ENCODE measurements at places on chromosomes 12 and 14.

DNA sequence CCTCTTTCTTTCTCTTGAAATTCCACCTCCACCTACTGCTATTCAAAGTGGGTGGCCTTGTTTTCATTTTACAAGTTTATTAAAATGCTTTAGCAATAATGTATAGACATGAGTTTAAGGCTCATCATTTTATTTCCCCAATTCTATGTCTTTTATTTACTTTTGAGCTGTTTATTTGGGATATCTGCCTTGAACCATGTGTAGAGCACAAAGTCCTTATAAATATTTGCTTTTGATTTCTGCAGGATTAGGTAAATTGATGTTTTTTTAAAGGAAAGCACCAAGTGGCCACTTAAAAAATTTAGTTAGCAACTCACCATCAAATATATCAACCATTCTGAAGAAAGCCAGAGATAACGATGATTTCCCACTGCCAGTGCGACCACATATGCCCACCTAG, 39.8 kb upstream of the KCNJ8 start:
- DNase-seq = no peak

DNA sequence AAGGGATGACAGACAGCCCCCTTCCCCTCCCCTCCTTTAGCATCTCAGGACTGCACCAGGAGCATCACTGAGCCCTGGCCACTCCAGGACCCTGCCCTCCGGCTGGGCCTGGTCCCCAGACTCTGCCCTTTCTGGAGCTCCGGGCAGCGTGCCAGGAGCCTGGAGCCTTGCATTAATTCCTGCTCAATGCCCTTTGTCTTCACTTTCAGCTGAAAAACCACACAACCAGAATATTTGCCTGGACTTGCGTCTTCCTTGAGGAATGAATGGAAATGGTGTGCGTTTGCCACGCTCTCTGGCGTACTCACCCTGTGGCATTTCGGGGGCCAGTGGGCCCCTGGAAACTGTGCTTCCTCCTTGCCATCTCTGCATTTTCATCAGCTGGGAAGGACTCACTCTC, 8.5 kb upstream of the RFLNA start:
- DNase-seq = no peak

DNA sequence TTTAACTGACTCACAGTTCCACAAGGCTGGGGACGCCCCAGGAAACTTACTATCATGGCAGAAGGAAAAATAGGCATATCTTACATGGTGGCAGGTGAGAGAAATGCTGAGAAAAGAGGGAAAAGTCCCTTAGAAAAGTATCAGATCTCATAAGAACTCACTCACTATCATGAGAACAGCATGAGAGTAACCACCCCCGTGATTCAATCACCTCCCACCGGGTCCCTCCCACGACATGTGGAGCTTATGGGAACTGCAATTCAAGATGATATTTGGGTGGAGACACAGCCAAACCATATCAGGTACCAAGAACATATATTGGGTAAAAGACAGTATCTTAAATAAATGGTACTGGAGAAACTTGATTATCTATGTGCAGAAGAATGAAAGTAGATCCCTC, 100.3 kb upstream of the FAR2 start:
- no peak for DNase-seq

DNA sequence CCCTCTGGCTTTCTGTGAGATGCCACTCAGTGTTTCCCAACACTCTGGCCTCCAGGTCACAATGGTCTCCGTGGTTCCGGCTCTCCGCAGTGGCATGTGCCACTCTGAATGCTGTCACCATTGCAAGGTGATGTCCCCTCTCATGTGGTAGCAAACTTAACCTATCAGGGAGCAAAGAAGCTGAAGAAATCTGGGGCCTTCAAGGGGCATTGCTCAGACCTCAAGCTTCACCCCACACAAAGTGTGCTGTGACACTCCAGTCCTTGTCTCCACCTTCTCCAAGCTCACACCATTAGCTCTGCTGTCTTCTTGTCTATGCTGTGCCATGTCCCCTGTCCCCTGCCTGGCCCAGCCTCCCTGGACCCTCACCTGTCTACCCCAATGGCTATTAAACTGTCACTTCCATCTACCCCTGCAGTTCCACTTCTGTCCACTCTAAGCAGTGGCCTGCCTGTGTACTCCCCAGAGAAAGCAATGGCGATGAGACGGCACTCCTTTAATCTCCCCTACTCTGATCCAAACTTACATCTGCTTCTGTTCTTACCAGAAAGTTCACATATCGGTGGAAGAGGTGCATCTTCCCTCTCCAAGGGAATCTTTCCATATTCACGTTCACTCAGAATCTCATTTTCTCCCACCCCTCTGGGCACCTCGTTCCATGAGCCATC, 93.7 kb downstream of the DHRS2 start:
- DNase-seq = no peak

DNA sequence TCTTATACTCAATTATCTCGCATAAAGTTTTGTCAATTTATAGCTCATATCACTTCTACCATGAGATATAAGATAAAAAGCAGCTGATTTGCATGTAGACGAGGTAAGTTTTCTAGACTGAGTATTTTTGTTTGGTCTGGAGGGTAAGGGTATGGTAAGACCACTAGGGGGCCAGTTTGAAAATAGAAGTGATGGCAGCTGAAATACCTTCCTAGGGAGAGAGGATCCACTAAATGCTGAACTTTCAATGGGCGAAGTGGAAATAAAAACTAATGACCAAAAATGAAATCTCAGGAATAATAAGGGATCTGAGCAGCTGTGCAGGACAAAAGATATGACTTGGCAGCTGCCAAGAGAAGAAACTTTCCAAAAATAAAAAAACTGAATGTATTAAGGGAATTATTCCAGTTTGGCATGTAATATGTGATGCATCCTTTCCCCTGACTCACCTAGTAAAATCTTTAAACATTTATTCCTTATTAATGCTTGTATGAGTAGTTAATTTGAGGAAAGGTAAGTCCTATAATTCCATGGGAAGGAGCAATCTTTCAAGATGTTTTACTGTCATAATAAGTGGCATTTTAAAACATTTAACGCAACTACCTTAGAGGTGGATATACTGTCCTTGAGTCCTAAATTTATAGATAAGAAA, 754.5 kb downstream of the C12orf50 start:
- peak; percentile 43 for DNase-seq

DNA sequence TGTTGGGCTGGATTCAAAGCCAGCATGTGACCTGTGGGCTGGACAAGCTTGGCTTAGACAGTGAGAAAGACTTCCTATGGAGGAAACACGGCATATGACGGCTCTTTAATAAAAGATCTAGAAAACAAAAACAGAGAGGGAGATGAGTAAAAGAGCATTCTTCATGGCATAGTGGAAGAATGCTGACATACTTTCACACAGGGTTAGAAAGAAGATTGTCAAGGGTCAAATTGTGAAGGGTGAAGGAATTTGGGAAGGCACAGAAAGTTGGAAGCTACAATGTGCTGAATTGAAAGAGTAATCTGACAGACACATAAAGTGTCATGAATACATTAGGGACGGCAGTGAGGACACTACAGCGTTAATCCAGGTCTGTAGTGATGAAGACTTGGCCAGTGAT, 63.4 kb downstream of the GALNT4 start:
- no peak for DNase-seq

GRCh38 chr14:47541662-47542061, 133.7 kb downstream of the MDGA2 start:
- DNase-seq = no peak

- DNase-seq = no peak
Observed at GRCh38 chr14:54929556-54929955, 26.9 kb upstream of the GCH1 start.

GRCh38 chr12:87809916-87810315, 219.3 kb downstream of the C12orf50 start:
- no peak for DNase-seq

- DNase-seq = no peak
Observed at GRCh38 chr12:98559666-98560065, 33.8 kb upstream of the SLC25A3 start.

DNA sequence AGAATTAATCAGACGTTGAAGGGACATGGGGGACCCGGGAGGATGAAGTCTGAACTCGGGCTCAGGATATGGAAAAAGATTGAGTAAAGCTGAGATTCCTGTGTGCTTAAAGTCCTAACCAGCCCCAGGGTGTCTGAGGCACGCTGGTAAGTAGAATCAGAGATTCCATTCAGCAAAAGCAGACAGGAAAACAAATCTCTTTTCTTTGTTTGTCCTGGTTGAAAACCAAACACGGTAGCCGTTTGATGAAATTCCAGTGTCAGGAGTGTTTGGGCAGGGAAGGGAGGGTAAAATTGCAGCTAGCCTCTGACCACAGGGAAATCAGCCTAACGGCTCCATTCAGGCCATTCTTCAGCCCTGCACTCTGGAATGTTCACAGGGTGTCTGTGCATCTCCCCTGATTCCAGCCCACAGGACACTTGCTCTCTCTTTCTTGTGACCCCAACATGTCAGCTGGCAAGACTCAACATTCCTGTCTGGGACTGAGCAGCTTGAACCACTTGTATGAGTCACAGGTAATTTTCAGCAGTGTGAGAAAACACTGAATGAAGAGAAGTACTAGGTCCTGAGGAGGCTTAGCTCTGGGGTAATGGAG, 31.0 kb downstream of the NINJ2 start:
- no peak for DNase-seq

- no peak for DNase-seq
Observed at GRCh38 chr14:92645841-92646478, 102.5 kb downstream of the LGMN start.

DNA sequence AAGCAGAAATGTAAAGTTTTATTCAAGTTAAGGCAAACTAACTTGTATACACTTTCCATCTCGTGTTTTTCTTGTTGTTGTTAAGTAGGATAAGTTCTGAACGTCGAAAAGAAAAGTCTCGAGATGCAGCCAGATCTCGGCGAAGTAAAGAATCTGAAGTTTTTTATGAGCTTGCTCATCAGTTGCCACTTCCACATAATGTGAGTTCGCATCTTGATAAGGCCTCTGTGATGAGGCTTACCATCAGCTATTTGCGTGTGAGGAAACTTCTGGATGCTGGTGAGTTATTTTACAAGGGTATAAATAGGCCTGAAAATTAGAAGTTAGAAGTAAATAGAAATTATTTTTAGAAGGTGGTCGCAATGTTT, 25.0 kb downstream of the HIF1A start:
- peak; percentile 58 for DNase-seq

- DNase-seq = peak; percentile 48
Observed at GRCh38 chr12:130826151-130826801, 12.8 kb downstream of the STX2 start.

- DNase-seq = no peak
Observed at GRCh38 chr12:47017901-47018475, 61.4 kb upstream of the PCED1B start.

- no peak for DNase-seq
Observed at GRCh38 chr12:124008595-124008994, 35.6 kb downstream of the ZNF664 start.

- DNase-seq = no peak
Observed at GRCh38 chr12:42725809-42726208, 136.3 kb upstream of the PRICKLE1 start.

- no peak for DNase-seq
Observed at GRCh38 chr12:67545298-67545697, 103.2 kb upstream of the DYRK2 start.

- DNase-seq = peak; percentile 83
Observed at GRCh38 chr14:77593501-77593961, 22.9 kb downstream of the SPTLC2 start.

GRCh38 chr12:105995961-105996431, 142.8 kb downstream of the NUAK1 start:
- no peak for DNase-seq

- no peak for DNase-seq
Observed at GRCh38 chr12:85725991-85726390, 110.2 kb downstream of the RASSF9 start.

- no peak for DNase-seq
Observed at GRCh38 chr12:79250960-79251755, 386.6 kb downstream of the SYT1 start.

GRCh38 chr12:63305901-63306875, 155.2 kb upstream of the AVPR1A start:
- no peak for DNase-seq

DNA sequence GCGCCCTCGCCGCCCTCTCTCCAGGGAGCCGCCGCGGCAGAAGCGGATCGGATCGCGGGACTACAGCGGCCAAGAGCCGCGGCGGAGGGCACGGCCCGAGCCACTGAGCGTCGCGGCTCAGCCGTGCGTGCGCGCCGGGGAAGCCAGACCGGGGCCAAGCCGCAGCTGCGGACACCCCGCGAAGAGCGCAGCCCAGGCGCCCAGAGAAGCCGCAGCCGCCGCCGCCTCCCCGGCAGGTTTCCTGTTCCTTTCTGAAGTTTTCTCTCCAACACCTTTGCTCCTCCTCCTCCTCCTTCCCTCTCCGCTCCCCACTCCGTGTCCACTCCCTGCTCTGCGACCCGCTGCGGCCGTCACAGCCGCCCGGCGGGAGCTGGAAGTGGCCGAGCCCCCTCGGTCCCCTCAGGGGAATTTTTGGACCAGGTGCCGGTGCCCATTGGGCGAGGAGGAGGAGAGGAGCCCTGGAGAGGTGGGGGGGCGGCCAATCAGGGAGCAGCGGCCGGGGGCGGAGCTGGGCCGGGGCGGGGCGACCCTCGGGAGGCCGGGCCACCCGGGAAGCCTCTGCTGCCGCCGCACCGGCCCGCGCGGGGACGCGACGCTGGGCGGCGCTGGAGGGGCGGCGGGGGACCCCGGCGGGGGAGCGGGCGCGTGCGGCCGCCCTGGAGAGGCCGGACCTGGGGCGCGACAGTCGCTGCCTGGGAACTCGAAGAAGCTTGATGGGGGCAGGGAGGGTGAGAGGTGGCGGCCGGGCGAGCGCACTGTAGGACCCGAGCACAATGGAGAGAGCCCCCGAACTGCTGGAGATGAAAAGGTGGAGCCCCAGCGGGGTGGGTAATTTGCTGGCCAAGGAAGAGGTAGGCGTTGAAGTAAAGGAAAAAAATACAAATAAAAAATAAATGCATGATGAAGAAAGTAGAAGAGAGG, at the start of gene ITPR2:
Gene ITPR2 (minus strand): TSS at position 373 of the 921 bp plus-strand sequence. CDS start 413 bp downstream, outside the sequence.
- DNase-seq = peak; percentile 95

DNA sequence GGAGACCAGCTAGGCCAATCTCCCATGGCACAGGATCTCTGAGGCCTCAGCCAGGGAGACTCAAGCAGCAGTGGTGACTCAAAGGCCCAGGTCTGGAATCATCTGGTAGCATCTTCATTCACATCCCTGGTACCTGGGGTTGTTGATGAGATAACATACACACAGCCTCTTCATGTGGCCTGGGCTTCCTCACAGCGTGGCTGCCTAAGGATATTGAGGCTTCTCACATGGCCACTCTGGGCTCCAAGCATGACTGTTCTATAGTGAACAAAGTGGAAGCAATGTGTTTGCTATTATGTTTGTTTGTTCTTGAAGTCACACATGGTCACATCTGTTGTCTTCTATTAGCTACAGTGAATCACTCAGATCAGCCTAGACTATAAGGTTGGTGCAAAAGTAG, 584.1 kb downstream of the VRK1 start:
- DNase-seq = no peak

DNA sequence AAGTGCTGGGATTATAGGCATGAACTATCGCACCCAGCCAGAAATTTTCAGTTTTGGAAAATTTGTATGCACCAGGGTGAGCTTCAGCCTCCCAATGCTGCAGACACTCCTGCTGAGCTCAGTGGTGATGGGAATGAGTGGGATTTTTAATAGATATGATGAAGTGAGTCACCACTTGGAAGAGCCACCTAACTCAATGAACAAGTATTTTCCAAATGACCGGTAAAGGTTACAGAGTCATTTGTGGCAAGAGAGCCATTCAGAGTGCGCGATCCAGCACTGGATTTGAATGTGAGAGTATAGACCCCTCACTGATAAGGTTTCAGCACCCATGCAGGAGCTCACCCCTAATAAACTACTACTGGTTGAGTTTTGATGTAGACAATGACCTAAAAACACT, 100.7 kb downstream of the PPP2R5C start:
- no peak for DNase-seq

GRCh38 chr12:6927379-6928021, at the start of gene ATN1:
Gene ATN1 (plus strand): TSS chr12:6927959. CDS start chr12:6934002, 6,043 bp downstream.
- DNase-seq = peak; percentile 71

GRCh38 chr12:107735763-107736162, 25.2 kb downstream of the PRDM4 start:
- no peak for DNase-seq
